ENCODE measurements at places on chromosomes 5 and 9. TPM values are rescaled to one million over a fixed set of nuclear protein-coding genes. Genes with fewer than 3 reads are reported as not detected.

DNA sequence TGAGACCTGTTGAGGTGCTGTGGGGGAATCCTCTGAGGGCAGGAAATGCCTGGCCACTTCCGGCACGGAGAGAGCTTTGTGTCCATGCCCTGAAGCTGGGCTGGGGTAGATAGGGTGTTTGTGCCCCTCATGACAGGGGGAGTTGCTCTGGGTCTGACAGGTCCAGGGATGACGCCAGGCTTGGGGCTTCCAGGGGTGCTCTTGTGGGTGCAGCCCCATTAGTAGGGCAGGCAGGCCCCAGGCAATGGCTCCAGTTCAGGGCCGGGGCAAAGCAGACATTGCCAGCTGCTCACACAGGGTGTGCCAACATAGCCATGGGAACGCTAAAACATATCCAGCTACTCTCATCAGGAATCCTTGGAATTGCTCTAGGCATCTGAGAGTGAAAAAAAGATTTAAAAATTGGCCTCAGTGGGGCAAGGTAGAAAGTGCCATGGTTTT is 21.1 kb downstream of the PITX1 start:
- no peaks in the 10 kb centered on the region for H3K36me3 ChIP-seq
- H3K4me1 ChIP-seq = no peaks in the 10 kb centered on the region
- DNase-seq = peak; percentile 21
- H3K27ac ChIP-seq = no peak overlapping the region
- no peak overlapping the region for H3K4me3 ChIP-seq

The NKD2 gene
- polyA plus RNA-seq = 0.80 TPM

The HTR4 gene
- polyA plus RNA-seq = 0.07 TPM

The TEX53 gene
- not detected for polyA plus RNA-seq

The PRRX2 gene
- 0.33 TPM for polyA plus RNA-seq

DNA sequence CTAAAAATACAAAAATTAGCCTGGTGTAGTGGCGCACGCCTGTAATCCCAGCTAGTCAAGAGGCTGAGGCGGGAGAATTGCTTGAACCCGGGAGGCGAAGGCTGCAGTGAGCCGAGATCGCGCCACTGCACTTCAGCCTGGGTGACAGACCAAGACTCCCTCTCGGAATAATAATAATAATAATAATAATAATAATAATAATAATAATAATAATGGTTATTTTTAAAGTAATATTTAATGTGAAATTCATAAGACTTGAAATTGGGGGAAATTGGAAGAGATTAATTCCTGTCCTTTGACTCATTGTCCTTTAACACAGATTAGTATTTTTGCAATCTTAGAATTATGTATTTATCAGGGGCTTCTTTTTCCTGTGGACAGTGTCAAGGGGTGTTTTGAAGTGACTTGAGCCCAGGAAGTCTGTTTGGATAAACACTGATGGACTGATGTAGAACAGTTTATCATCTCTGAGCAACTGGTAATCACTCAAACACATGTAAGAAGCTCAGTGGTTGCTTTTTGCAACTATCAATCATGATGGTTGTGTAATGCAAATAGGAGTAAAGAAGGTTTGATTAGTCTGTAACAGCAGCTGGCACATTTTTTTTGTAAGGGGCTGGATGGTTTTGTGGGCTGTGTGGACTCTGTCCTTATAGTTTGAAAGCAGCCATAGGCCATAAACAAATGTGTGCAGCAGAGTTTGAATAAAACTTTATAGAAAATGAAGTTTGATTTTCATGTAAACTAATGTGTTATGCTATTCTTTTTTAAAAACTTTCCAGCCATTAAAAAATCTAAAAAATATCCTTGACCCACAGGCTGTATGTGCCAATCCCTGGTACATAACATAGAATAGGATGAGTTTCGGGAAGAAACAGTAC is 93.5 kb downstream of the F2RL2 start:
- no peaks in the 10 kb centered on the region for H3K4me1 ChIP-seq
- no peak overlapping the region for H3K27ac ChIP-seq
- DNase-seq = no peak
- no peaks in the 10 kb centered on the region for H3K36me3 ChIP-seq

GRCh38 chr9:2210201-2210600 is 195.1 kb downstream of the SMARCA2 start:
- H3K36me3 ChIP-seq = no peaks in the 10 kb centered on the region
- no peaks in the 10 kb centered on the region for H3K4me1 ChIP-seq
- H3K27me3 ChIP-seq = no peaks in the 10 kb centered on the region

The MRPL36 gene
- 60.7 TPM for polyA plus RNA-seq

The GZMA gene
- 12.9 TPM for polyA plus RNA-seq

DNA sequence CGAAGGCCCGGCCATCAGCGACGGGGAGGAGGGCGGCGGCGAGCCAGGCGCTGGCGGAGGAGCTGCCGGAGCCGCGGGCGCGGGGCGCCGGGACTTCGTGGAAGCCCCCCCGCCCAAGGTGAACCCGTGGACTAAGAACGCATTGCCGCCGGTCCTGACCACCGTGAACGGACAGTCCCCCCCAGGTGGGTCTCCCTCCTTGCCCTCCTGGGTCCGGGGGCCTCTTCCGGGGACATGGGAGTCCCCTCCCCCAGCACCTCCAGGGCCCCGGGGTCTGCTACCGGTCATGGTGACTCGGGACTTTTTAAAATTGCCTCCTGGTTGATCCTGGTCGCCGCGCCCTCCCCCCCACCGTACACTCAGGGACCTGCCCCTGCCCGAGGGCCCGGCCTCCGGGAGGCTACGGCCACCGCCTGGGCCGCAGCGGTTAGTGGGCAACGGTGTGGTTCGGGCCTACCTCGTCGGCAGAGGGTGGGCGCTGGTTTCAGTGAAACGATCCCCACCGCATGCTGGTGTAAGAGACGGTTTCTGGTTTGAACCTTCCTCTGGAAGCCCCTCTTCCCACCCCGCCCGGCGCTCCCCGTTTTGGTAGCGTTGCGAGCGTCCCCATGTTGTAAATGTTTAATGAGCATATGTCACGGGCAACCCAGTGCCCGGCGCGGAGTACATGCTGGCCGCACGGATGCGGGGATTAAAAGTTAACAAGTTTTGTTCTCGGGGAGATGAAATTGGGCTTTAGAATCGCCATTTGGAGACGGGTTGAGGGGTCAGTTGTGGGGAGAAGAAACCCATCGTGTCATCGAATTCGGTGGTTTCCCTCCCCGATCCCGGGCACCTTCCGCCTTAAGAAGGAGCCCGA is 1.1 kb downstream of the LARP1 start:
- H3K4me3 ChIP-seq = peak overlapping the region; percentile 99
- no peaks in the 10 kb centered on the region for H3K27me3 ChIP-seq
- H3K4me1 ChIP-seq = peaks cover 13% of the 10 kb centered on the region
- peak; percentile 69 for DNase-seq

The TLX3 gene
- polyA plus RNA-seq = not detected

GRCh38 chr5:44603496-44604272 is 205.1 kb upstream of the MRPS30 start:
- no peak for DNase-seq
- H3K27me3 ChIP-seq = no peaks in the 10 kb centered on the region
- H3K4me3 ChIP-seq = no peak overlapping the region
- no peaks in the 10 kb centered on the region for H3K36me3 ChIP-seq

GRCh38 chr5:53164478-53165165 is 55.1 kb upstream of the MOCS2 start:
- H3K4me1 ChIP-seq = no peaks in the 10 kb centered on the region
- no peaks in the 10 kb centered on the region for H3K27me3 ChIP-seq
- H3K27ac ChIP-seq = no peak overlapping the region
- H3K4me3 ChIP-seq = no peak overlapping the region
- H3K36me3 ChIP-seq = no peaks in the 10 kb centered on the region

- no peak overlapping the region for H3K27ac ChIP-seq
- no peak overlapping the region for H3K4me3 ChIP-seq
- no peak for DNase-seq
- no peaks in the 10 kb centered on the region for H3K36me3 ChIP-seq
- peaks cover 1% of the 10 kb centered on the region for H3K4me1 ChIP-seq
Measured at GRCh38 chr5:134944630-134945029, 23.1 kb upstream of the CATSPER3 start.

DNA sequence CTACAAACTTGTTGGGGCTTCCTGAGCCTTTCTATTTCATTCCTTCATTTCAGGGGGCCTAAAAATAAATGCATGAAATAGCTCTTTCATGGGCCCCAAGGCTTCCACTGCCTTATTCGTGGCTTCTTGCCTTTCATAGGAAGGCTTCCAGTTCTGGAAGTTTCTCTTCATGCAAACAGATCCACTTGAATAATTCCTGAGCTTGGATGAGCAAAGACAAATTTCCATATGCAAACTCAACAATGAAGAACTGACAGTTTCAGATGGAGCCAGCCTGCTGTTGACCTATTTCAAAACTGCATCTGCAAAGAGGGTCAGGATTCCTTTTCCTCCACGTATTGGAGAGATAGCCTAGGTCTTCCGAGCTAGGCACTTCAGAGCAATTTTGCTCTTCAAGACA is 142.1 kb downstream of the MLLT3 start:
- DNase-seq = no peak
- H3K4me1 ChIP-seq = peaks cover 2% of the 10 kb centered on the region
- no peak overlapping the region for H3K27ac ChIP-seq
- no peaks in the 10 kb centered on the region for H3K27me3 ChIP-seq
- H3K4me3 ChIP-seq = no peak overlapping the region

GRCh38 chr5:74801941-74802340 is 34.9 kb downstream of the NSA2 start:
- DNase-seq = no peak
- no peaks in the 10 kb centered on the region for H3K4me1 ChIP-seq
- H3K27me3 ChIP-seq = no peaks in the 10 kb centered on the region
- no peak overlapping the region for H3K4me3 ChIP-seq
- no peaks in the 10 kb centered on the region for H3K36me3 ChIP-seq

The FOXI1 gene
- not detected for polyA plus RNA-seq

- no peaks in the 10 kb centered on the region for H3K4me1 ChIP-seq
- no peak for DNase-seq
- H3K4me3 ChIP-seq = no peak overlapping the region
- H3K27me3 ChIP-seq = no peaks in the 10 kb centered on the region
- no peaks in the 10 kb centered on the region for H3K36me3 ChIP-seq
- H3K27ac ChIP-seq = no peak overlapping the region
Measured at GRCh38 chr5:103444333-103445038, 118.1 kb downstream of the NUDT12 start.
